ENCODE measurements at places on chromosomes 6 and 20.

DNA sequence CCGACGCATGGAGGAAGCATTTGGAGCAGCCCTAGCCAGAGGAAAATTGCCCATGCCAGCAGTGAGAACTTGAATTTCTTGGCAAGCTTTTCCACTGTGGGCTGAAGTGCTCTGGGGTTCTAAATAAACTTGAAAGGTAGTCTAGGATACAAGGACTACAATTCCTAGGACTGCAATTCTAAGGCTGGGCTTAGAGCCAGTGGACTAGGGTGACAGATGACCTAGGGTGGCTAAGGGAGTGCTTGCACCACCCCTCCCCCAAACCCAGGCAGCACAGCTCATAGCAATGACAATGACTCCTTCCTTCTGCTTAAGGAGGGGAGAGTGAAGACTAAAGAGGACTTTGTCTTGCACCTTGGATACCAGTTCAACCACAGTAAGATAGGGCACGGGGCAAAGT is 122.3 kb downstream of the THBS2 start:
- no peak for DNase-seq

DNA sequence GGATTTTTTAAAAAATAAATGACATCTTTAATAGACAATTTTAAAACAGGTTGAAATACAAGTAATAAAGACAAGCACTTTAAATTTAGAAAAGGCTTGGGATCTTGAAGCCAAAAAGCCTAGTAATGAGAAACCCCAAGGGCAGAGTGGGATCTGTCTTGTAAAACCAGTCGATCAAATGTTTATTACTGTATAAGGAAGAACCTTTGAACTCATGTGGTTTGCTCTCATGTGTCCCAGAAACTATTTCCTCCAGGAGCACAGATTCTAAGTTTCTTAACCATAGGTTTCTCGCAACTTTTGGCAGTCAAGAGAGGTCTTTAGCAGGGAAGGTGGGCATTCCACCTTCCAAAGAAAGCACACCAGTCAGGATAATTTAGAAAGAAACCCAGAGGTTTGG is 541.7 kb upstream of the BTBD3 start:
- DNase-seq = no peak

- DNase-seq = peak; percentile 57
Measured at GRCh38 chr6:88165844-88166492, at the start of gene CNR1. Gene CNR1, minus strand, starts transcription at chr6:88166347. Its CDS starts 21,073 bp downstream, at chr6:88145274.

DNA sequence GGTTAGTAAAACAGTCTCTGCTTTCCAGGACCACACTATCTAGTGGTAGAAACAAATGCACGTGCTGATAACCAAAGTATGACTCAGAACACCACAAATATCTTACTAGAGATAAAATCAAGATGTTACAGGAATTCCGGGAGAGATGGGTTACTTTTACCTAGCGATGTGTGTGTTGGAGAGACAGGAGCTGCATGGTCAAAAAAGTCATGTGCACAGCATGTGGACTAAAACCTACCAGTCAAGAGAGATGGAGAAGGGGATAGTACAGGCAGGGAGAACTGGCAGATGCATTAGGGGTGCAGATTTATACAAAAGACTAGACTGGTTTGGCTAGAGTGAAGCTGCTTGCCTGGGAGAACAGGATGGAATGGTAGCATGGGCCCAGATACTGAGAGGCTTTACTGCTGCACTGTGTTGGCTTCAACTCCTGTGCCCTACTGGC is 75.3 kb upstream of the MRAP2 start:
- DNase-seq = no peak

DNA sequence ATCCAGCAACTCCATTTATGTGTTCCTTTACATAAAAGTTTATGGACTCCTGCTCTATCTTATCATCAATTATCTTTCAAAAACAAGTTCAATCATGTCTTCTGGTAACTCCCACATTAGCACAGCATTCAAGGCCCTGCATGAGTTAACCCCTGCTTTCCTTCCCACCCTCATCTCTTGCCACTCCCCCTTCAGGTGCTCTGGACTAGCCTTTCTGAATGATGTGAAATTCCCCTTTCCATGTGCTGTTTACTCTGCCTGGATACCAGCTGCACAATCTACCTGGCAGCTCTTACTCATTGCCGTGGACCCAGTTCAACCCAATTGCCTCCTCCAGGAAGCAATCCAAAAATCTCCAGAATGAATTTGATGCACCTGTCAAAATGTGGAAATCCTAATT is 11.9 kb downstream of the ADGRF4 start:
- DNase-seq = no peak

DNA sequence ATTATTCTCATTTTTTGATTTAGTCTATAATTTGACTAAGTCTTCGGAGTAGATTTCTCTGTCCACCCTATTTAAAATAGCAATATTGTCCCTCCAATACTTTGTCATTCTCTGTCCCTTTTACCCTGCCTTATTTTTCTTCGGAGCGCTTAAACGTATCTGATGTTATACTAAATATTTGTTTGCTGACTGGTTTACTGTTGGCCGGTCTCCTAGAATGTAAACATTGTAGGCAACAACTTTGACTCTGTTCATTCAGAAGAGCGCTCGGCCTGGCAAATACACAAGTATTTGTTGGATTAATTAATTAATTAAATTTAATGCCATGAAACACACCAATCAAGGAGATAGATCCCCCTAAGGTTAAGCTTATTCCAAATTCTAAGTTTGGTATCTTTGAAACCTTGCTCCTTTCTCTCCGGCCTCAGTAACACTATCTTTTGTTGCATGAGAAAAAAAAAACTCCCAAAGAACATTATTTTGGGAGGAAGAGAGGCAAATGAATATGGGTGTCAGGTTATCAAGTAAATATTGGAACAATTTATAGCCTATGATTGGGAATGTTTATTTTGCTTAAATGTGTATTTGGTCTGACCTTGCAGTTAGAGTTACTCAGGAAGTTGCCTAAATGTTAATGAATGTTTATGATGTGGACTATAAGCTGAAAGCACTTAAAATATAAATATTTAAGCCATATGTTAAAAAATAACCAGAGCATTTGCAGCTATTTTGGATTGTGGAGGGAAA is 231.1 kb downstream of the SOX4 start:
- DNase-seq = no peak

DNA sequence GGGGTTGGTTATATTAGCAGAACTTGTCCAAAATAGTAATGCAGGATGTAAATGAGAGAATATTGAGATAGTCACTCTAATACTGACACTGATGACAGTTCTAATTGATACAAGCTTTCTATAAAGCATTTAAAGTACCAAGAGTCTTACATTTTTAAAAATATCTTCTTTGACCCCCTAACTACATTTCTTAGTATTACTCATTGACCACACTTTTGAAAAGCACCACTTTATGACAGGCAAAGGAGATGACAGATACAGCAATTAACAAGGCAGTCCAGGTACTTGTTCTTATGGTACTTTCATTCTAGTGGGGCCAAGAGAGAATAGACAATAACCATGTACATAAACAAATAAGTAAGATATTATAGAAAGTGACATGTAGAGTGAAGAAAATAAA is 139.4 kb upstream of the EYA4 start:
- DNase-seq = no peak
